ENCODE measurements at places on chromosomes 6 and 20.

GRCh38 chr6:43009124-43009523 is 4.6 kb downstream of the MEA1 start:
- DNase-seq, result peak; percentile 30

GRCh38 chr20:58891086-58891717 is 38.7 kb downstream of the GNAS start:
- peak; percentile 73 for DNase-seq

DNA sequence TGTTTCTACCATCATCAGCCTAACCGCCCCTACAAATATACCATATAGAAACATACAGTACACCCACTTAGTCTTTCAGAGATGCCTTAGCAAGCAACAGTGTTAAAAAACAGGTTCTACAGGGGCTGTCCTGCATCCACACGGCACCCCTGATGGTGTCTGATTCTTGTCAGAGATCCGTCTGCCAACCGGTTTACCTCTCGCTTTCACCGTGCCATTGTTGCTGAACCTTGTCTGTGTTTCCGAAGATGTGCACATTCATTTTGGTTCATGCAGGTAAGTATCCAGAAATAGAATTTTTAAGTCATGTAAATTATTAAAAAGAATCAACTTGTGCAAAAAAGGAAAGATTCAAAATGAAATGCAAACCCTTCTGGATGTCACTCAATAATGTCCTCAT is 52.9 kb downstream of the EPHA7 start:
- no peak for DNase-seq

DNA sequence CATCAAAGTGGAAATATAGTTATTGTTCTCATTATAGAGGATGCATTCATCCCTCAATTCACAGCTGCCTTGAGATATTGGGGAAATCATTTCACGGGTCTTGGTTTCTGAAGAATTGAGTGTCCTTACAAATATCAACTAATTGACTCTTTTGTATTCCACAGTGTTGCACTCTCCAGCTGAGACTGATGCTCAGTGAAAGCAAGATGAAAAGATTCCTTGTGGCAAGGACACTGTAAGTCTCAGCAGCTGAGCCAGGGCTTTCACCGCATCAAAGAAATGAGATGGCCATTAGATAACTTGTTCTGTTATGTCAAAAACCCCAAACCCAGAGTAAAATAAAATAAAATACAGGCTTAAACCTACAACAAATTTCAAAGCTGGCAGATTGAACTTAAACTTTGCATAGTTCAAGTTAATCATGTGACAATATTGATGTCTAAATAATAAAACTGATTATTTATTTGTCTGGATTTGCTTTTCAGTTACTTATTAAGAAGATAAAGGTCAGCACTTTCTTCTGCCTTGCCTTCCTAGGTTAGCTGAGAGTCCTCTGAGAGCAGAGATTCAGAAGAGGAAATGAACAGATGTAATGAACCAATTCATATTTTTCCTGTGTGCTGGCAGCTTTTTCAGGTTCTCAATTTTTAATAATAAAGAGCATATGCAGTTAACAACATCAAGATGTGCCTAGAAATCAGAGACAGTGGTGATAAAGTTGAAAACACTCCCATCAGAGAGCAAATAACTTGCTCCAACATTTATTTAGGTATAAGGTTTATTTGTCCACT is 82.4 kb upstream of the SMLR1 start:
- no peak for DNase-seq

GRCh38 chr6:117397536-117398227 is 28.1 kb downstream of the ROS1 start:
- no peak for DNase-seq

DNA sequence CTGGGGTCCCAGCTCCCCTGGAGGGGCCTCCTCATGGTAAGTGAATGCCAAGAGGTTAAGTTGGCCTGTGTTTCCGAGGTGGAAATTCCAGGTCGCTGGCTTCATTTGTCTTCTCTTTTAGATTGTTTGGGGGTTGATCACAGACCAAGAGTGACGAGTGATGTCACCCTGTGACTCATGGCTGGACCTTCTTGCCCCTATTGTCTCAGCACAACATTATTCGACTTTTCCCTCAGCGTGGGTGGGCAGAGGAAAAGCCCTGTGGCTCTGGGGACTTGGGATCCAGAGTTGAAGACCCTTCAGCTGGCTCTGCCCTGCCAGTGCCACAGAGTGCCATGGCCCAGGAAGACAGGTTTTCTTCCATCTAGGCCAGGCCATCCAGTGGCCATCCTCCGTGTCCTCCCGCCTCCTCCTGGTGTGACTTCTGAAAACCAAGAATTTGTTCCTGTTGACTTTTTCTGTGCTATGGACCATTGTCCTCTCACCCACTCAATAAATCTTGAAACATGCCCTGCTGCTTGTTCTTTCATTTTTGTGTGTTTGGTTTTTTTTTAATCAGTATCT is 15.4 kb upstream of the SNHG17 start:
- DNase-seq, result peak; percentile 11

GRCh38 chr6:2589171-2589661 is 161.5 kb downstream of the MYLK4 start:
- DNase-seq, result no peak

- DNase-seq, result no peak
These were observed 2.4 kb downstream of the NKX2-2 start for GRCh38 chr20:21511485-21511849.

GRCh38 chr6:137161949-137162348 is 11.5 kb downstream of the IL22RA2 start:
- no peak for DNase-seq

DNA sequence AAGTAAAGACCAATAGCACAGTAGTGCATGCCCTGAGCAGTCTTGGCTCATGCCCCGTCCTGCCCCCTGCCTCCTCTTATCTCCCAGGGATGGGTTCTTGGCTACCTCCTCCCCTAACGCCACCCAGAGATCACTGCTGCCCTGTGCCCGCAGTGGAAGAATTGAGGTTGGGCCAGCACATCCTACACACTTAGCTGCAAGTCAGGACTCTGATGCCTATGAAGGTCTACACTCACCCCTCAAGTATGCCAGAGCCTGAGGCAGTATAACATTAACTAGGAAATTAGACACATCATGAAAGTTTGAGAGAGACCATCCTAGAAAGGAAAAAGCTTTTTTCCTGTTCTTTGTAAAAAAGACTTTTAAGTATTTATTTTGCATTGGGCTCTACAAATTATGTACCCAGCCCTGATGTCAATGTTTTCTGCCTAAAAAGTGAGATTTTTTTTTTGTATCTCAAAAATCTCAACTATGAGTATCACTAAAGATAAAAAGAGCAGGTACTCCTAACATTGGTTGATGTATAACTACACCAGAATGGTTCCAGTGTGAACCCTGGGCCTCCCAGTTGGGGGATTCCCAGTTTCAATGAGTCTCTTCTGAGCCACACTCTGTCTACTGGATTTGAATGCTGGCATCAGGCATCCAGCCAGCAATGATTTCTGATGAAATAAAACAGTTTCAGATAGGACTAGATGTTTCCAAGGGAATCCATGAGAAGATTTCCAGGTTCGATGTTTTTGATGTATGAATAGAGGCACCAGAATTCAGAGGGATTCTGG is 115.4 kb downstream of the ISM1 start:
- DNase-seq, result no peak

DNA sequence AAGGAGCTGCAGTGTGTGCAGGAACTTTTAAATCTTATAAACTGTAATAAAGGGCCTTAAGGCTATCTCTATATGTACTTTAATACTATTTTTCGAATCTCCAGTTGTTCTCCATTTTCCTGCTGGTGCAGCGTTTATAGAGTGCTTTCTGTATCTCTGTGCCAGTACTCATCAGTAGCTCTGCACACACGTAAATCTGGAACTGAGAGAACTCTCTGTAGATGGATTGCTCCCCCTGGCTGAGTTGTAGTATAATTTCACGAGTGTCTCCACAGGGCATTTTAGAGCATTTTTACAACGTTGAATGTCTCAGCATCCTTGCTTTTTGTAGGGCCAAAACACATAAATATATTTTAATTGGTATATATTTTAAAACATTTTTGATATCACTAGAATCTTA is 256.5 kb downstream of the TRDN start:
- DNase-seq, result no peak

- no peak for DNase-seq
These were observed 544 bp upstream of the ACAT2 start for GRCh38 chr6:159761129-159761872.

GRCh38 chr6:168713839-168714238 is 272.9 kb downstream of the SMOC2 start:
- no peak for DNase-seq

DNA sequence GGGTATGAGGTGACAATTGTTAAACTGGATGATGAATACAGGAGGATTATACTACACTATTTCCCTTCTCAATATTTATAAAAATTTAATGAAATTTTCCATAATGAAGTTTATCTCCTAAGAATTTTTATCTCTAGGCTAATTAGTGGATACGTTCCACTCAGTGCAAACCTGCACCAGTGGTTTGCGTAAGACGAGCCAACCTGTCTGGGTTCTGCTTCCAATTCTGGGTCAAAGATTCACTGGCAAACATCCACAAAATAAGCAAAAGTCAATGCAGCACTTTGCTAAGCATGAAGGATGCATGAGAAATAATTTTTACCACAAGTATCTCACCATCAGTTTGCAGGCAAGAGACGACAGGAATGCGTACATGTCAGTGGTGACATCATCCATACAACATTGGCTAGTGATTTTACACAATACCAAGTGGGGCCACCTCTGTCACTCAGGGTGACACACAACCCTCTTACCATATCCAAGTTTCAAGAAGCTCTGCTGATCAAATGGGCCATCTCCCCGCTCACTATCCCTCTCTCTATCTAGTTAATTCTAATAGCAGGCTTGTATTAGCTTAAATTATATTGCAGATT is 51.7 kb downstream of the FAM50B start:
- DNase-seq, result no peak

- no peak for DNase-seq
These were observed 568.2 kb downstream of the HDGFL1 start for GRCh38 chr6:23137611-23138010.

DNA sequence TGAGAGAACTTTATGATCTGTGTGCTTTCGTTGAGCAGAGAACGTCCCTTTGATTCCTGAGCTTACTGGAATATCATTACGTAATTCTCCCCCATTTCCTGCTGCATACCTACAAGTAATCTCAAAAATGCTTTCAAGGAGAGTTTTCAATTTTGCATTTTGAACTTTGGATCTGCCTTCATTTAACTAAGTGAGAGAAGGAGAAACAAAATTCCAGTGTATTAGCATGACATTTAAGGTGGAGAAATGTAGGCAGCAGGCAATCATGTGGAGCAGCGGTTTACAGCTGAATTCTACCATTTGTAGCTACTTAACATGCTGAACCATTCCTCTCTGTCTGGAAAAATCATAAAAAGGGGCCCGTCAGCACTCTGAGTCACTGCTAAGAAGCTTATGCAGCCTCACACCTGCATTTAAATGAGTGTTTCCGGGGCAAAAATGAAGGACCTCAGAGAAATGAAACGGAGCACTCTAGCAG is 451.5 kb downstream of the PLCB1 start:
- no peak for DNase-seq

GRCh38 chr6:113359155-113360140 is 497.7 kb upstream of the MARCKS start:
- no peak for DNase-seq

GRCh38 chr6:138403324-138403800 is 661 bp upstream of the HEBP2 start:
- peak; percentile 26 for DNase-seq

GRCh38 chr6:11493974-11494373 is 43.6 kb upstream of the TMEM170B start:
- DNase-seq, result no peak

DNA sequence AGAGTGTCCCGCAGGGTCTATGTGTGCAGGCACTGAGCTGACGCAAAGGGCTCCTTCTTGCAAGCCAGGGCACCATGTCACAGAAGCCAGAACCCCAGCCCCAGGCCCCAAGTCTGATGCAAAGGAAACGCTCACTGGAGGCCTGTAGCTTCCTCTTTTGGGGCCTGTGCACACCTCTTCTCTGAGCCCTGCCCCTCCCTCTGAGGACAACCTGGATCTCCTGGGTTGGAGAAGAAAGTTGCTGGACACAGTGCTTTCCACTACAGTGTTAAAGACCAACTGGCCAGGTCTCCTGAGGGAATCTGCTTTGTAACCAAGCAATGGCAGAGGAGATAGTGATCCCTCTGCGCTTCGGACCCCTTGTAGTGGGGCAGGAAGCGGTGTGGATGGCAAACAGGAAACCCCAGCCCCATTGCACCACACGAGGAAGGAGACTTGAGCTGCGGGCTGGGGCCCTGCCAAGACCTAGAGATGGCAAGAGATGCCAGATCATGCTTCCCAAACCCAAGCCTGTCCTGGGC is 90.0 kb downstream of the PRND start:
- peak; percentile 35 for DNase-seq

DNA sequence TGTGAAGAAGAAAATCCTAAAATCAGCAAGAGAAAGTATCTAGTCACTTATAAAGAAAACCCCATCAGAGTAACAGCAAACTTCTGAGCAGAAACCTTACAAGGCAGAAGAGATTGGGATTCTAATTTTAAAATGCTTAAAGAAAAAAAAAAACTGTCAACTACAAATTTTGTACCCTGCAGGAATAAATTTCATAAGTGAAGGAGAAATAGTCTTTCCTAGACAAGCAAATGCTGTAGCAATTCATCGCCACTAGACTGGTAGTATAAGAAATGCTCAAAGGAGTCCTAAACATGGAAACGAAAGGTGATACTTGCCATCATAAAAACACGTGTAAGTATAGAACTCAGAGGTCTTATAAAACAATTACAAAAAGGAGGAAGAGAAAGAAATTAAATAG is 54.4 kb downstream of the PDSS2 start:
- no peak for DNase-seq

DNA sequence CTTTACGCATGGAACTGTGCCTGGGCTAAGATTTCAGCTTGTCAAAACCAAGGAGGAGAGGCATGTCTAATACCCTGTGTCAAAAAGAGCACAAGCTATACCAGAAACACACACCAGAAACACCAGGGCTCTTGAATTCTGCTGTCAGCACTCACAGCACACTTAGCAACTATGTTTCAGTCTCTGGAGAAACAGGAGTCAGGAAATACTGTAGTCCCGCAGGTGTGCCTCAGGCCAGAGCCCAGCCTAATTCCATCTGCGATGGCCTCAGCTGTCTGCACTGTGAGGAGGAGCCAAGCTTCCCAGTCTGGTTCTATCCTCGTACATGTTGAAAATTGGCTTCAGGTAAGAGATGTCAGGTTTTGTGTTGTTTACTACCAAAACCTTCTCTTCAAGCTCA is 31.6 kb downstream of the MTRES1 start:
- DNase-seq, result no peak

DNA sequence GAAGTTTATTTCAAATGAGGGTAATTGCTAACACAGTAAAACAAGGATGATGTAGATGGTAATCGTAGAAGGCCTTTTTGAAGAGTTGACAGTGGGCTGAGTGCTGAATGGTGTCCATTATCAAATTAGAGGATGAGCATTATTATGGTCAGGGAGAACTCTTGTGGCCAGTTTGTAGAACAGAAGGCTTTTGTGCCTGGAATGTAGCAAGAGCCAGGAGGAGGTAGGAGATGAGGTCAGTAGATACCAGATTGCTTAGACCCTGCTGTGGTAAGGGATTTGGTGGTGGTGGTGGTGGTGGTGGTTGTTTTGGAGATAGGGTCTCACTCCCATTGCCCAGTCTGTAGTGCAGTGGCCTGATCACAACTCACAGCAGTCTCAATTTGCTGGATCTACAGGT is 6.2 kb downstream of the CSE1L start:
- no peak for DNase-seq

GRCh38 chr6:41346441-41346840 is 11.0 kb downstream of the NCR2 start:
- DNase-seq, result no peak
